NCI-H2081 (cell line): ENCODE measurements at places on chromosomes 3 and 15.

DNA sequence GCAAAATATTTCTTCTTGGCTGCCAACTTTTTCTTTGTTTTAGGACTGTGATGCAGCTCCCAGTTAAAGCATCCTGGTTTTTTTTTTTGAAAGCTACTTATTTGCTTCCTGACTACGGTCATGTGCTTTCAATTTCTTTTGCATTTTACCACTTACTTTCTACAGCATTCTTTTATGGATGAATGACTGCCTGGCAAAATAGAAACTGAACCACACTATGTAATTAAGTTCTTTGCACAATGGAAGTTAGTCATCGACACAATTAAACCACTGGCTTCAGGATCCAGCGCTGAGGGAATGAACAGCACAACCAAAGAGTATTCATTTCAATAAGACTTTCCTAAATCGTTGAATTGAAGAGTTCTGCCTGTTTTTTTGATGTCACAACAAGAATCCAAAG, 82.2 kb upstream of the EPHA3 start:
- DNase-seq: no peak

DNA sequence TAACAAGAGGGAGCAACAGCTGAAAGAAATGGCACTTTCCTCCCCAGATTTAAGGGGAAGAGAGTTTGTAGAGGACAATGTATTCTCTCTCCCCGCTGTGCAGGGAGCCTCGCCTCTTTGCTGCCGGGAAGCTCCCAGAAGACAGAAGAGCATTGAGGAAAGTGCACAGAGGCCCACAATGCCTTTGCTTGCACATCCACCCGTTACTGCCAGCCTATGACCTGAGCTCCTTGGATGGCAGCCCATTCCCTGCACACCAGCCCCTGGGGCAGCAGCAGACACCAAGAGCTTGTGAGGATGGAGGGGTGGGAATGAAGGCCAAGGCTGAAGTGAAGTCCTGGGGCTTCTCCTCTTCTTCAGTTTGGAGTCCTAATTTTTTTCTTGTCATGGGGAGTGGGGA, 67.0 kb downstream of the CLDN11 start:
- no peak for DNase-seq

- no peak for DNase-seq
Measured at GRCh38 chr3:140243575-140243974, 308.6 kb downstream of the CLSTN2 start.

DNA sequence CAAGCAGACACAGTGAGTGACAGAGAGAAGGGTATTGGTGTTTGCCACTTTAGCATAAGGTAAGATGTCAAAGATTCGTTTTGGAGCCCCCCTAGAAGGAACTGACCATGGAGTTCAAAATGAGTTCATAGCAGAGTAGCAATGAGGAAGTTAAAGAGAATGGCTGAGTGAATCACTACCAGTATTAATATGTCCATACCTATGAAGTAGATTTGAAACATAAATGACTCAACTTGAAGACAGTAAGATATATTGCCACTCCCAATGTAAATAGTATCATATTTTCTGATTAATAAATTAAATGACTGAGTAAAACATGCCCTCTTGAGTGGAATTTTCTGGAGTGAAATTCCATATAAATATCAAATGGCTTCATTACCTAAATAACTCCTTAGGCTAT, 675.1 kb downstream of the NLGN1 start:
- no peak for DNase-seq

- peak; percentile 62 for DNase-seq
Measured at GRCh38 chr3:124097362-124098131, 105.6 kb upstream of the ROPN1 start.

GRCh38 chr15:39908186-39908585, 11.9 kb downstream of the GPR176 start:
- DNase-seq: no peak

DNA sequence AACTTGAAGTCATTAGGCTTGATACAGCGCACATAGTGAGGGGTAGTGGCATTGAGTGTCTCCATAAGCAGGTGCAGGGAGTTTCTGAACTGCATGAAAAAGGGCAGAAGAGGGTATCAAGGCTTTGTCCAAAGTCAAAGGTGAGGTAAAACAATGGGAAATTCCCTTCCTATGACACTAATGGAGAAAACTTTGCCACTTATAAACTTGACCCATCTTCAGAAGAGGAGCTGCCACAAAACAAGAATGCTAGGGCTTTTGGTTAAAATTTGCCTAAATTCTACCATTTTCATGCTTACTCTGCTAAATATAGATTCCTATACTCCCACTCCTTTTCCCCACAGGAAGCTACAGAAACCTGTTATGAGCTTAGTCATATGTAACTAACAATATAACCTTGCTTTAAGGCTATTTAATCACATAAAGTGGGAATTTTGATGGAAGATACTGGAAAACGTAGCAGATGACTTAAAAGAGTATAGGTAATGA, 87.5 kb upstream of the MYO5C start:
- DNase-seq: no peak

DNA sequence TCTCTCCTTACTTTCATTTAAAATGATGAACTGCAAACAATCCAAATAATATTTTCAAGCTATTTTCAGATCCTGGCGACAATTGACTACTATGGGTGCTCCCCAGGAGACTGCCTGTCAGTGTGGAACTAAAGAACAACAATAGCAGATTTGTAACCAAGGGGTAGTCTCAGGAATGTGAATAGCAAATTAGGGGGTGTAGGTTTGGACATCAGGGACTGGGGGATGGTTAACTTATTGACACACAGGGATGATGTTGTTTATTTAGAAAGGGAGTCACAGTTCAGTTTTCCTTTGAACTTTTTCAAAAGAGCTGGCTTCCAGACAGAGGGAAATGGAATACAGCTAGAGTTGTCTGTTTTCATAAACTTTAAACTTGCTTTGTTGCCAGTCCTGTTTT, 229.8 kb downstream of the LRTM1 start:
- DNase-seq: no peak

DNA sequence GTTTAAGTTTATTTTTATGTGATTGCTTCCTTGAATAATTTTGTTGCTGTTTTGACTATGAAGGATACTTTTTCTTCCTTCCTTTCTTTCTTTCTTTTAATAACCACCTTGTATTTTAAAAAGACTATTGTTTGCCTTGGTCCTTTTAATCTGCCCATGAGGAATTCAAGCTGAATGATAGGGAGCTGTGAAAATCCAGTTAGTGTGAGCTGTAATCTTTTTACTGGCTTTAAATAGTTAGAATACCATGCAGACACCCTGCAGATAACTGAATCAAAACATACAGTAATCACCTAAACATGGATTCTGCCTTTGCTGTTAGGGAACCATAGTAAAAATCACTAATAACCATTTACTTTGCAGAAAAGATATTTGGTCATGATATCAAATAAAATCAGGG, 110.7 kb downstream of the RSRC1 start:
- no peak for DNase-seq
